Activated T-helper 2 cell treated with anti-CD3 and anti-CD28 coated beads, Interferon-gamma antibody, Interleukin-2, Interleukin-4, amounts not matched to agents 10 μg/mL and 5 μg/mL and 100 μg/mL, durations not matched to agents 14 hours and 24 hours and 36 hours (primary cell): ENCODE measurements at places on chromosomes 11 and 22. TPM values are rescaled to one million over a fixed set of nuclear protein-coding genes. Genes with fewer than 3 reads are reported as not detected.

WNT7B gene
- total RNA-seq, result not detected in 2 replicates

DEFB131B gene
- not detected in 2 replicates for total RNA-seq

DNA sequence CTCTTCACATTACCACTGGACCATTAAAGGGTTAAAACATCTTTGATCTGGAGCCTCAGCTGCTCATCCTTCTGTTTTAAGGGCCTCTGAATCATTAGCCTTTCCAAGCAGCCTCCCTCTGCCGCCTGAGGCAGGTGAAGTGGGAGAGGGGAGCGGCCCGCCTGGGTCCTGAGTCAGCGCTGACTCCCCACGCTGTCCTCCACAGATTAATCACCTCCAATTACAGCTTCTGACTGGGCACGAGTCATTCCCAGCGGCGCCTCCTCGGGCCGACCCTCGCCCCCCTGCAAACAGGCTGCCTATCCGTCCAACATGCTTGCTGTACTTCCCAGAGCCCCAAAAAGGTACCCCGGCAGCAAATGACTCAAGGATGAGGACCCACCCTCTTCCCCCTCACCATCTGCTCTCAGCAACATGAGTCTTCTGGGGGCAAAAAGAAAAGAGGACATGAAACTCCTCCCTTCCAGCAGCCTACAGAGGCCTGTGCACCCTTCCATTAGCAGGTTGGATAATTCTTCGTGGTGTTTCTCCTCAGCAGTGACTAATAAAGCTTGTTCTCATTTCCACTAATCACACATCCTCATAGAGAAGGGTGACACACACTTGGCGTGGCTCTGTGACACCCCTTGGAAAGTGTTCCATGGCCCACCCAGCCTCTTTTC is 44.3 kb upstream of the JAM3 start:
- DNase-seq, result no peak
- H3K27ac ChIP-seq, result no peak overlapping the region
- peaks cover 11% of the 10 kb centered on the region for H3K4me1 ChIP-seq
- H3K36me3 ChIP-seq, result no peaks in the 10 kb centered on the region
- peaks cover 13% of the 10 kb centered on the region for H3K27me3 ChIP-seq
- no peak overlapping the region for H3K4me3 ChIP-seq

- no peak for DNase-seq
- H3K27me3 ChIP-seq, result no peaks in the 10 kb centered on the region
- H3K36me3 ChIP-seq, result peaks cover 5% of the 10 kb centered on the region
- H3K4me1 ChIP-seq, result peaks cover 34% of the 10 kb centered on the region
- no peak overlapping the region for H3K27ac ChIP-seq
These were observed 52.7 kb upstream of the EED start for GRCh38 chr11:86191874-86192273.

- H3K4me3 ChIP-seq, result no peak overlapping the region
- H3K36me3 ChIP-seq, result no peaks in the 10 kb centered on the region
- H3K4me1 ChIP-seq, result no peaks in the 10 kb centered on the region
- DNase-seq, result no peak
- H3K27ac ChIP-seq, result no peak overlapping the region
These were observed 7.6 kb upstream of the CDC42EP1 start for GRCh38 chr22:37552524-37553163.

DNA sequence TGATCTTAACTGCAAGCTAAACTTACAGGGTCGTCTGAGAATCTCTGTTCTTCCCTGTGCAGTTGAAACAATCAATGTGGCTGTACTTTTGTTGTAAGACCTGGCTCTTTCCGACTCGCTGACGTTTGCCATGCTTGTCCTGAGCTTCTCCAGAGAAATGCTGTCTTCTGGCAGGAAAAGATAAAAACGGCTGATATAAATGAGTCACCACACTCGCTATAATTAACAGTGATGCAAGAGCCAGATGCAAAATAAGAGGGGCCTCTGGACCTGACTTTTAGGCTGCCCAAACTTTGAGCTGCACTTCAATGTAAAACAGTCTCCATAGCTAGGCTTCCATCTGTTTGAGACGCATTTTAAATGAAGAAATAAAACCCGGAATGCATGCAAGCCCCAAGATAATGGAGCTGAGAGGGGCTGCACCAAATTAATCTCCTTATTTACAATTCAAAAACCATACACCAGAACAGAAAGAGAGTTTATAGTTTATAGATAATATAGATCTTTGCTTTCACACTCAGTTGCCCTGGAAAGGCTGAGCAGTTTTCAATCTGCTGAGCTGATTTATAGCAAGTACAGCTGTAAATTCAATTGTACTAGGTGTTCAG is 48.5 kb downstream of the WT1 start:
- H3K27me3 ChIP-seq, result peaks cover 41% of the 10 kb centered on the region
- no peak overlapping the region for H3K27ac ChIP-seq
- H3K36me3 ChIP-seq, result no peaks in the 10 kb centered on the region

DNA sequence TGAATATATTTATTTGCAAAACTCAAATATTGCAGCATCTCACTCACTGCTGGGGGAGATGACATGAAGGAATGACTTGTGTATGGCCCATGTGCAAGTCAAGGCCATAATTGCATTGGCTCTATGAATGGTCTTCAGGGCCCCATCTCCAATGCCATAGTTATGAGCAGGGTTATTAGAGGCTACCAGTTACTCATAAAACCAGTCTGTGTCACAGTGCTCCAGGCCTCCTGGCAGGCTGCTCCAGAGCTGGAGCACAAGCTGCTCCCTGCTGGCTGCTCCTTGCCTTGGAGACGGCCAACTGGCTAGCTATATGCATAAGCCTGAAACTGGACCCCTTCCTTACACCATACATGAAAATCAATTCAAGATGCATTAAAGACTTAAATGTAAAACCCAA is 145.7 kb downstream of the TRPC6 start:
- DNase-seq, result no peak
- H3K4me1 ChIP-seq, result no peaks in the 10 kb centered on the region
